ENCODE measurements at places on chromosomes 12 and 14. TPM values are rescaled to one million over a fixed set of nuclear protein-coding genes. Genes with fewer than 3 reads are reported as not detected.
A peak's percentile ranks its signal among the peaks of the same experiment; 100 is the strongest.

The GNG2 gene
- total RNA-seq = 233 TPM

The BCL2L2 gene
- 3.2 TPM for total RNA-seq

The SERPINA9 gene
- total RNA-seq = not detected

The ANO6 gene
- 27.0 TPM for total RNA-seq

The MYL2 gene
- not detected for total RNA-seq

The GALNT4 gene
- 6.7 TPM for total RNA-seq

The SLC8A3 gene
- total RNA-seq = 0.55 TPM

The ENDOU gene
- total RNA-seq = 0.26 TPM

The CLEC2A gene
- total RNA-seq = not detected

The CCDC175 gene
- total RNA-seq = not detected

DNA sequence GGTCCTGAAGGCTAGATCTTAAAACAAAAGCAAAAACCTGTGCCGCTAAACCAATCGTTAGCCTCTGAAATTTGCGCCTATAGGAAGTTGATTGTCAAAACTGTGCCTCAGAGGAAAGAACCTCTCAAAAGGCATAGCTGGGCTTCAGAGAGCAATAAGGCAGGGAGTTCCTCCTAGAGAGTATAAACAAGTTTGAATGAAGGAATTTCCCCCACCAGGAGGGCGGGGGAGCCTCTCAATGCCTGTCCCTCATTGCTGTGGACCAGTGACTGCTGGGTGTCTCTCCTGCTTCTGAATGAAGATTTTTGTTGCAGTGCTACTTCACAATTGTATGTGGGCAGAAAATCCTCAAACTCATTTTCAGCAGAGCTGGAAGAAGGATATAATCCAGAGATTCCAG lies 88.6 kb downstream of the KCNK10 start:
- no peaks in the 10 kb centered on the region for H3K4me1 ChIP-seq
- H3K4me3 ChIP-seq = no peak overlapping the region
- no peak for DNase-seq
- H3K27me3 ChIP-seq = peaks cover 14% of the 10 kb centered on the region

GRCh38 chr12:82832981-82833380 lies 146.3 kb downstream of the TMTC2 start:
- DNase-seq = no peak
- H3K27ac ChIP-seq = no peak overlapping the region
- H3K4me3 ChIP-seq = no peak overlapping the region
- H3K36me3 ChIP-seq = no peaks in the 10 kb centered on the region

DNA sequence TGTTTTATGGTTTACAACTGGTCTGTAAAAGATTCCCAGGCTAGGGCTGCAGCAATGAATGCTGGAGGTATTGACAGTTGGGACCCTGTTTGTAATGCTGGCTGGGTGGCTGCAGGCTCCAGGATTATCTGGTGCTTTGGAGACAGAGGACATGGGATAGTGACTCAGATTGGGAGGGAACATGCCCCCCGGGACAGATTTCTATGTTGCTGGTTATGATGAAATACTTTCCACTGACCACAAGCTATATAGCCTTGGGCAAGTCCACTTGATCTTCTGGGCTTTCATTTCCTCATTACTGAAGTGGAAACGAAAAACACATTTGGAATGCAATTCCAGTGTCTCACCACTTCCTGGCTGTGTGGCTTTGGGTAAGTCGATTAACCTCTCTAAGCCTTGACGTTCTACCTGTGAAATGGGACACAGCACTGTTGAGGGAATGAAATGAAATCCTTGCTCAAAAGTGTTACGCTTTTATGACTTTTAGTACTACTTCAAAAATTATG lies 6.3 kb upstream of the TPCN1 start:
- peak overlapping the region; percentile 51 for H3K4me3 ChIP-seq
- H3K4me1 ChIP-seq = peaks cover 65% of the 10 kb centered on the region
- H3K27ac ChIP-seq = peak overlapping the region; percentile 57
- no peak for DNase-seq

GRCh38 chr12:25769082-25769945 lies 189.2 kb upstream of the RASSF8 start:
- no peak overlapping the region for H3K27ac ChIP-seq
- DNase-seq = no peak
- no peaks in the 10 kb centered on the region for H3K27me3 ChIP-seq
- no peaks in the 10 kb centered on the region for H3K36me3 ChIP-seq
- no peak overlapping the region for H3K4me3 ChIP-seq
- no peaks in the 10 kb centered on the region for H3K4me1 ChIP-seq

DNA sequence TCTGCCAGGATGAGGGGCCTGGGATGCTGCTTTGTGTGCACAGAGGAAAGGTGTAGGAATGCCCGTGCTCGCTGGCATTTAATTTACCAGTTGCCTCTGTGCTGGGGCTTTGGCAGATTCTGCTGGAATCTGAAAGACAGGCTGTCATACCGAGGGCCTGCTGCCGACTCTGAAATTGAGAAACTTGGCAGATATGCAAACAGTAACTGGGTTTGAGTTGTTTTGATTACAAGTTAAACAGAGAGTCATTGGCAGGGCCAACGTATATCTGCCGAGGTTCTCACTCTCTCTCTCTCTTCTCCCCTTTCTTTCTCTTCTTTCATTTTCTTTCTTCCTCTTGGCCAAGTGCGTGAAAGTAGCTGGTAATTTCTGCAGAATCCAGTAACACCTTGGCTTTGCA lies 618.7 kb downstream of the VRK1 start:
- H3K36me3 ChIP-seq = no peaks in the 10 kb centered on the region
- H3K27me3 ChIP-seq = no peaks in the 10 kb centered on the region
- peak overlapping the region; percentile 42 for H3K4me3 ChIP-seq
- peaks cover 20% of the 10 kb centered on the region for H3K4me1 ChIP-seq
- H3K27ac ChIP-seq = no peak overlapping the region

DNA sequence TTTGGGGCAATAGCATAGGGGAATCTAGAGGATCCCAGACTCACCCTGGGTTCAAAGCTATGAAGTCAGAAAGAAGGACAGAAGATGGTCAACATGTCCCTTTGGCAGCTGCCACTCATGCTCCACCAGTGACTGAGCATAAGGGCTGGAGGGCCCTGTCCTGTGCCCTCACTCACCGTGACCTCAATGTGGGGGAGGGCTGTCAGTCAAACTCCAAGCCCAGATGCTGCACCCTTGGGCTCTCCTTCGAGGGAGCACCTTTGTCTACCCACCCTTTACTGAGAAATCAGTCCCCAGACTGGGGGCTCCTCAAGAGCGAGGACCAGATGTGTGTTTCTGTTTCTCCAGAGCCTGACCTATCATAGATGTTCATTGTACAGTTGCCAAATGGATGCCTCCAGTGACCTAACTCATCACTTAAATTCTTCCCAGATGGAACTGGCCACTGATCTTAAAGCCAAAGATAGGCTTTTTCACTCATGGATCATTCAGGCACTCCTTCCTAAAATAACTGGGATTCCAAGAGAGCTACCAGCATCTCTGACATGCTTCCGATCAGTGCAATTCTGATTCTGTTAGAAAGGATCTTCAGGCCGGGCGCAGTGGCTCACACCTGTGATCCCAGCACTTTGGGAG lies 27.2 kb upstream of the VSX2 start:
- no peak overlapping the region for H3K27ac ChIP-seq
- no peaks in the 10 kb centered on the region for H3K36me3 ChIP-seq
- H3K27me3 ChIP-seq = no peaks in the 10 kb centered on the region
- no peak for DNase-seq

DNA sequence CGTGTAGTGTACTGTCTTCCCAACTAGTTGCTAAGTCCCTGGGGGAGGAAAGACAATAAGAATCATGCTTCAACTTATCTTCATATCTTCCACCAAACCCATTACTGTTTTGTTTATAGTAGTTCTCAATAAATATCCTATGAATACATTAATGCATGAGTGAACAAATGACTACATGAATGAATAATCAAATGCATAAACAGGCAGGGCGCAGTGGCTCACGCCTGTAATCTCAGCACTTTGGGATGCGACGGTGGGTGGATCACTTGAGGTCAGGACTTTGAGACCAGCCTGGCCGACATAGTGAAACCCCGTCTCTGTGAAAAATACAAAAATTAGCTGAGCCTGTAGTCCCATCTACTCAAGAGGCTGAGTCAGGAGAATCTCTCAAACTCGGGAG lies 32.1 kb upstream of the NR2C1 start:
- no peak for DNase-seq
- H3K4me1 ChIP-seq = peaks cover 12% of the 10 kb centered on the region
- H3K27me3 ChIP-seq = no peaks in the 10 kb centered on the region
- H3K4me3 ChIP-seq = no peak overlapping the region

- peaks cover 11% of the 10 kb centered on the region for H3K27me3 ChIP-seq
- H3K27ac ChIP-seq = no peak overlapping the region
- peaks cover 43% of the 10 kb centered on the region for H3K4me1 ChIP-seq
- H3K36me3 ChIP-seq = no peaks in the 10 kb centered on the region
Observed at GRCh38 chr12:105322070-105322469, 8.4 kb upstream of the C12orf75 start.

- no peaks in the 10 kb centered on the region for H3K36me3 ChIP-seq
- peaks cover 10% of the 10 kb centered on the region for H3K27me3 ChIP-seq
- DNase-seq = no peak
- H3K4me1 ChIP-seq = no peaks in the 10 kb centered on the region
- no peak overlapping the region for H3K27ac ChIP-seq
- H3K4me3 ChIP-seq = no peak overlapping the region
Observed at GRCh38 chr14:94819531-94819930, 49.6 kb upstream of the GSC start.

DNA sequence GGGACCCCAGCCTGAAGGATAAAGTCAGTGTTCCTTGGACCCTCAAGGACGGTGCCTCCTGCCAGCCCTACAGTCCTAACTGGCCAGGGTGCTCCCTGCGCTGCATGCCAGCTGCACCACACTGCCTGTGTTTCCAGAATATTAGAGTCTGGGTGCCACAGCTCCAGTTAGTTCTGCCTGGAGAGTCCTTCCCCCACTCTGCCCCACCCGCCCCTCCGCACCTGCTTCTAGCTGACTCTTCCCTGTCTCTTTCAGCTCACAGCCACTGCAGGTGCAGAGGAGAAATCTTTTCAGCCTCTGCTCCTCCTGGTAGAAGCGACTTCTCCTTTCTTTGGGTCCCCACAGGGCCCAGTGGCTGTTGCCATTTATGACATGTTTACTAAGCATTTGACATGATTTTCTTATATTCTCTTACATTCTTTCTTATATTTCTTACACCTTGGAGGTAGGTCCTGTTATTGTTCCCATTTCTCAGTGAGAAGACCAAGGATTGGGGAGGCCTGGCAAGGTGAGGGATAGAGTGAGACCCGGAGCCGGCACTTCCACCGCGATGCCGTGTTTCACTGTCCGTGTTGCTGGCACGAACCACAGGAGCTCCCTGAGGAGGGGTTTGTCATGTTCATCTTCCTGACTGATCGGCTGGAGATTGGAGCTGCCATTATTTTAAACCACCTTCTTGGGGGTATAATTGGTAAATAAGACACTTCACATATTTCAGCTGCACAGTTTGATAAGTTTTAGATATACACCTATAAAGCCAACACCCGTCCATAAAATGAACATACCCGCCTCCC lies 29.4 kb downstream of the SYNE3 start:
- H3K27me3 ChIP-seq = no peaks in the 10 kb centered on the region
- peaks cover 32% of the 10 kb centered on the region for H3K4me1 ChIP-seq
- no peak for DNase-seq
- H3K36me3 ChIP-seq = peaks cover 3% of the 10 kb centered on the region
- no peak overlapping the region for H3K4me3 ChIP-seq

- no peaks in the 10 kb centered on the region for H3K36me3 ChIP-seq
- DNase-seq = no peak
- no peak overlapping the region for H3K27ac ChIP-seq
- no peaks in the 10 kb centered on the region for H3K27me3 ChIP-seq
- H3K4me1 ChIP-seq = peaks cover 16% of the 10 kb centered on the region
Observed at GRCh38 chr14:23125011-23125410, 6.0 kb upstream of the CEBPE start.

DNA sequence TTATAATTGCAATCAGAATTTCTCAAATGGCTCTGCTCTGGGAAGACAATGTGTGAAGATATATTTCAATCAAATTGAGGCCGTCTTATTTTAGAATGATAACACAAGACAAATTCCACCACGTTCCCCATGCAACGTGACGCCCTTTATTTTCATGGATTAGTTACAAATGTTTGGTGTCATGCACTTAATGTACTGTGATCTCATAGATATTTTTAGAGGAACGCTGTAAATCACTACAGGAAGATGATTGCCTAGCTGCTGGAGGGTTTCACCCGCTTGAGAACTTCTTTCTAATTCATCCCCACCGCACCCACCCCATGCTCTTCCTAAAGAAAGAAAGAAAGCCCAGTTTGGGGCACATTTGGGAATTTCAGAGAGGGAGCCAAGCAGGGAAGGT lies 117.2 kb downstream of the PLXNC1 start:
- DNase-seq = no peak
- H3K4me1 ChIP-seq = peaks cover 75% of the 10 kb centered on the region
- peaks cover 9% of the 10 kb centered on the region for H3K36me3 ChIP-seq
- no peak overlapping the region for H3K4me3 ChIP-seq
- no peaks in the 10 kb centered on the region for H3K27me3 ChIP-seq

- H3K4me1 ChIP-seq = no peaks in the 10 kb centered on the region
- H3K27ac ChIP-seq = no peak overlapping the region
- H3K4me3 ChIP-seq = no peak overlapping the region
- H3K36me3 ChIP-seq = no peaks in the 10 kb centered on the region
Observed at GRCh38 chr12:131188131-131189050, 234.7 kb downstream of the ADGRD1 start.

DNA sequence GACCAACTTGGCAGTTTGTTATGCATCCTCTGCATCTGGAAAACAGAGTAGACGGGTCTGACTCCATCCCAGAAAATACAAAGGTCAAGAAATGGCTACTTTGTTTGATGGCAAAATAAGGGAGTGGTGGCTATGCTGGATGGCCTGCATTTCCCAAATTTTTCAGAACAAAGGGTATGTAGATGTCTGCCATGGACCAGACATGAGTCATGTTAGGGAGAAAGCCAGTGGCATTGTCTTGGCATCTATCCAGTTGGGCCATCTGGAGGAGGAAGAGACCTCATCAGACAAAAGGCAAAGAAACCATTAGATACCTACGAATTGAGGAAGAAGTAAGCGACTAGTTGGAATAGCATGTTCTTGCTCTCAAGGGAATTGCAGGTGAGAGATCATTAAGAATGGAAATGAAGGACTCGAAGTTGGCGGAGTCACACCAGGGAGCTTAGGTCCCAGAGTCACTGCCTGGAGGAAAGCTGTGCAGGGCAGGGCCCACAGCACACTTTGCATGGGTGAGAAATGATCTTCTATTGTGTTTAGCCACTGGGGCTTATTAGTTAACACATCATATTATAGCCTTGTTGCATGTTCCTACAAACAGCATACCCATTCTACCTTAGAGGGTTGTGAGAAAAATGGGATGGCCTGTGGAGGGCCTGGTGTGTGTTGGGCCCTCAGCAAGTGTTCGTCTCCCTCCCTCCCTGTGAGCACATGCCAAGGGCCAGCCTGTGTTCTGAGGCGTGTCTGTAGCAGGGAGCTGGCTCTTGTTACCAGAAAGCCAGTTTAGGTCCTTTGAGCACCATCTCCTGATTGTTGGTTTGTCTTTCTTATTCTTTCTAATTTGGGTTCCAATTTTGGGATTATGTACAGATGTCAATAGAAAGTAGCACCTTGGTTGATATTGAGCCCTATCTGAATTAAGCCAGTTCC lies 119.4 kb downstream of the KTN1 start:
- H3K27me3 ChIP-seq = no peaks in the 10 kb centered on the region
- H3K36me3 ChIP-seq = no peaks in the 10 kb centered on the region
- no peaks in the 10 kb centered on the region for H3K4me1 ChIP-seq
- no peak for DNase-seq
- H3K27ac ChIP-seq = no peak overlapping the region

All from activated T-cell treated with anti-CD3 and anti-CD28 coated beads, Interleukin-2, amount 50 U/mL, for 72 hours (primary cell).